ENCODE measurements at places on chromosomes 7 and 10. TPM values are rescaled to one million over a fixed set of nuclear protein-coding genes. Genes with fewer than 3 reads are reported as not detected.

DNA sequence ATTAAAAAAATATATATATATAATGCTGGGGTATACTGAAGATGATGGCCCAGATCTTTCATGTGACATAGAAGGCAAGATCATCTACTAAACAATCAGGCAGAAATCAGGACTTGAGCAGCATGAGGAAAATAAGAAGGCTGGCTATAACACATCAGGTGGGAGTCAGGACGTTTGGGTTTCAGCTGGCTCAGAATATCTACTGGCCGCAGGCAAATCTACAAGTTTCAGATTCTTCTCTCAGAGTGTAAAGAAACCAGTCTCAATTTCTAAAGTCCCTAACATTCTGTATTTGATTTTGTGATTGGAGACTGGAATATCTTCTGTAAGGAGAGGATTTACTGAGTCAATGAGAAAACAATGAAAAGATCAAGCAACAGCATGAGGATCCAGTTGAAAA is 37.7 kb upstream of the FAM3C start:
- DNase-seq = no peak

- no peak for DNase-seq
Measured at GRCh38 chr10:72852508-72852907, 41.0 kb upstream of the OIT3 start.

DNA sequence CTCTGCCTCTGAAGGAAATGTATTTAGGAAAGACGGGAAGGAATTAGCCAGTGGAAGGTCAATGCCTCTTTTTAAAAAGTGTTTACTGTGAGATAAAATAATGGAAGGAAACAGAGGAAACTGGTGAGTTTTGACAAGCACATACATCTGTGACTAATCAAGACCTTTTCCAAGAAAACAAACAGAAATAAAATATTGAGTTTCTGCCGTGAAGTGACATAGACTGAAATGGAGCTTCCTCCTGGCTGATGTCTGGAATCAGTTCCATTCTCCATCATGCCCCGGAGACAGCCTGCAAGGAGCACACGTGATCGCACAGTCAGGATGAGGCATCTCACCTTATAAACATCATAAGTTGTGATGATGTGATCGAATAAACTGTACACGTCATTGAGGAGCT is 30.7 kb downstream of the TECTB start:
- DNase-seq = no peak

MIOS gene
- 30.9 TPM for total RNA-seq

Measured in glutamatergic neuron (in vitro differentiated cells).